ENCODE measurements at places on chromosomes 5 and 9.
A peak's percentile ranks its signal among the peaks of the same experiment; 100 is the strongest.

DNA sequence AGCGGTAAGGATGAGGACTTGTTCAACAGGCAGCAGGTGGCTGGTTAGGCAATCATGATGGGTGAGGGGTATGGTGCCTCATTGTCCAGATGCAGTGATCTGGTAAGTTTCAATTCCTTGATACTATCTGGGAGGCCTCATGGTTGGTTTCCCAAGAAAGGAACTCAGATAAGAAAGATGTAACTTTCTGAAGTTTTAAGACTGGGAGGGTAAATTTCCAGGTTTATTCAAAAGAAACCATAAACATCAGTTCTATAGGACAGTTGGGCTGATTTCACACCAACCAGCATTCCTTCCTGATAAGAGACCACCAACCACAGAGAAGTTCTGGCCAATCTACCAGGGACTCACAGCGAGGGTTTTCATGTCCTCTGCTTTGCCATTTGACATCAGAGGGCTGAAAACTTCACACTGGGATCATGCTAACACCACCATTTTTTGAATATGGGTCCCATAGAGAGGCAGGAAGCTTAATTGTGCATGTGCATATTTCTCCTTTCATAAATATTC is 773 bp upstream of the AGGF1 start:
- peak overlapping the region; percentile 88 for H3K27ac ChIP-seq
- H3K4me3 ChIP-seq = peak overlapping the region; percentile 74
- peaks cover 11% of the 10 kb centered on the region for H3K36me3 ChIP-seq
- peaks cover 13% of the 10 kb centered on the region for H3K4me1 ChIP-seq
- DNase-seq = no peak

GRCh38 chr9:95060234-95060633 is 257.3 kb downstream of the FANCC start:
- H3K27ac ChIP-seq = no peak overlapping the region
- peaks cover 21% of the 10 kb centered on the region for H3K4me1 ChIP-seq
- H3K36me3 ChIP-seq = peaks cover 12% of the 10 kb centered on the region

GRCh38 chr9:98247831-98248657 is 7.4 kb downstream of the TBC1D2 start:
- H3K36me3 ChIP-seq = no peaks in the 10 kb centered on the region
- H3K4me3 ChIP-seq = no peak overlapping the region
- DNase-seq = no peak
- peaks cover 1% of the 10 kb centered on the region for H3K27me3 ChIP-seq
- no peak overlapping the region for H3K27ac ChIP-seq

DNA sequence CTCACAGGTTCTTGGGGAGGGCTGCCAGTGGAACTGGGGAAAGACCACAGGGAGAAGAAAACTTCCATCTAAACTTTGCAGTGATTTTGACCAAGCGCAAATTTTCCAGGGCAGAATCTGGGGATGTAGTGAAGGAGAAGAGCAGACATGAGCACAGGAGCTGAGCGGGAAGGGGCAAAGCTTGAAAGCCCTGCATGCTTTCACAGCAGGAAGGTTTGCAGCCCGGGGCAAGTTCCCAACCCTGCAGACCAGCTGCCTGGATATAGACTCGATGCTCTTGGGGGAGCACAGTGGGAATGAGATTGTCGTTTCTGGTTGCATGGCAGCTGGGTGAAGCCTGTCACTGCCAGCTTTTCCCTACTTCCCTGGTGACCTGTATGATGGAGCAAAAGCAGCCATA is 276.8 kb upstream of the RORB start:
- H3K4me3 ChIP-seq = no peak overlapping the region
- peaks cover 3% of the 10 kb centered on the region for H3K27me3 ChIP-seq
- no peaks in the 10 kb centered on the region for H3K4me1 ChIP-seq
